ENCODE measurements at places on chromosomes 7 and 10.
A peak's percentile ranks its signal among the peaks of the same experiment; 100 is the strongest.

DNA sequence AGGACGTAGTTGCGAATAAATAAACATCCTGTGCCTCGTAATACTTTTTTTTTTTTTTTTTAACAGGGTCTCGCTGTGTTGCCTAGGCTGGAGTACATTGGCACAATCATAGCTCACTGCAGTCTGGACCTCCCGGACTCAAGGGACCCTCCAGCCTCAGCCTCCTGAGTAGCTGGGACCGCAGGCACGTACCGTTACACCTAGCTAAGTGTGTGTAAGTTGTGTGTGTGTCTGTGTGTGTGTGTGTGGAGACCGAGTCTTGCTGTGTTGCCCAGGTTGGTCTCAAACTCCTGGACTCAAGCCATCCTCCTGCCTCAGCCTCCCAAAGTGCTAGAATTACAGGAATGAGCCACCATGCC lies 573 bp upstream of the PON2 start:
- no peak for DNase-seq

- DNase-seq = no peak
Measured at GRCh38 chr7:158530800-158531609, 56.6 kb downstream of the PTPRN2 start.

DNA sequence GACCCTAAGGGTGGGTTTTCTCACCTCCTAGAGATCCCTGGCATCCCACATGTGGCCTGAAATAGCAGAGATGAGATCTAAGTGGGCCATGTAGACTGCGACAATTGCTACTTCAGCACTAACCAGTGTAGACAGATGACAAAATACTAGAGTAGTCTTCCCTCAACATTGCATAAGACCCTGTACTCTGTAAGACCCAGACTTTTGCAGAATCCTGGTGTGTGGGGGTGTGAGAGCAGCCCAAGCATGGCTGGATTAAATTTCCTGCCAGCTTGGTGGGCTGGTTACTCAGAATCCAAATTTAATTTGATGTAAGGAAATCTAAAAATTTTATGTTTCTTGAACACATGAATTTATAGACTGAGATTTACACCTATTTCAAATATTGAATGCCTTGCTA lies 88.3 kb downstream of the ZNF365 start:
- no peak for DNase-seq

DNA sequence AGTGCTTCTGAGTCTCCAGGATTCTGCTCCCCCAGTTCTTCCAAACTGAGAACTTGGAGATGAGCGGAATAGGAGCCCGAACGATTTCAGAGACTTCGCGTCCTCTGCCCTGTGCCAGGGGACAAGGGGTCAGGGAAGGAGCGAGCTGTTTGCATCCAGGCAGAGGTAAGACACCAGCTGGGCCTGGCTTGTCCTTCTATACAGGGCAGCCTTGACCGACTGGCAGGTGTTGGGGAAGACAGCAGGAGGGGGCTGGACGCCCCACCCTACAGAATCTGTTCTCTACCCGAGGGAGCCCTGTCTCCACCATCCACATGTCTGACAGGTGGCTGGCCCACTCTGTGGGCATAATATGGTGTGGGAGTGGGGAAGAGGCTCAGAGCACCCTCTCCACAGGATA lies 7.1 kb downstream of the SPOCK2 start:
- no peak for DNase-seq

DNA sequence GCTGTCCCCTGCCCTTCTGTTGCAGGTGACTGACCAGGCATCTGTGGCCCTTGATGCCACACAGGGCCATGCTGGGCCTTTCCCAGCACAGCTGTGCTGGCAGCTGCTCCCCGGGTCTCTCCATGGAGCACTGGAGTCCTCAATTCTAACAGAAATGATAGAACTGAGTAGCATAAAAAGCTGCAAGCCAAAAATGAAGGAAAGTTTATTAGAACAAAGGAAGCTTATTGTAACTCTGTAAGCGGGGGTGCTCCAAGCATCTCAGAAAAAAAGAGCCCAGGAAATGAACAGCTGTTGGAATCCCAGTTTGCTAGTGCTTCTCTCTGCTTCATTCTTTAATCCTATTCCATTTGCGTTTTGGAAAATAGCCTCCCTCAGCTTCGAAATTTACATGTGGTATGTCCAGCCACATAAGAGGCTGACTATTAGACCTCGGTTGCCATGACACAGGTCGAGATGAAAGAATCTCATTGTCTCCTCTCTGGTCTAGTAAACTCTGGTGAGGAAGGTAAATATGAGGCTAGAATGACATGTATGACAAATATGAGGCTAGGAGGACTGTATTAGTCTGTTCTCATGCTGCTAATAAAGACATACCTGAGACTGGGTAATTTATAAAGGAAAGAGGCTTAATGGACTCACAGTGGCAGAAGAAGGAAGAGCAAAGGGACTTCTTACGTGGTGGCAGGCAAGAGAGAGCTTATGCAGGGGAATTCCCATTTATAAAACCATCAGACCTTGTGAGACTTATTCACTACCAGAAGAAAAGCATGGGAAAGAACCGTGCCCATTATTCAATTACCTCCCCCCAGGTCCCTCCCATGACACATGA lies 23.7 kb downstream of the EPDR1 start:
- DNase-seq = no peak

DNA sequence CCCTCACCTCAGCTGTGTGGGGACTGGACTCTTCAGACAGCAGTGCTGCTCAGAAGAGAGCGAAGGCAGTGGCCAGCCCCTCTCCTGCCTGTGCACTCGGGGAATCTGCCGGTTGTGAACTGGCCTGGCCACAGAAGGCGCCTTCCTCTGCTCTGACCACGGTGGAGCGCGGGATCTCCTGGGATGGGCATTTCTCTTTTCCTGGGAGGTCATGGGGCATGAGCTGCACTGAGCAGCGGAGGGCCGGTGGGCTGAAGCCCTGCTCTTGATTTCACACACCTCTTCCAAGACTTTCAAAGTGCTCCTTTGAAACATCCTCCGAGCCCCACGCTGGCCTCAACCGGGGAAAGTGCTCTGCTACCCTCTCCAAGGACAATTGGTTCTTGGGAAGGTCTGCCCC lies 125.6 kb upstream of the FAM20C start:
- no peak for DNase-seq

GRCh38 chr10:79070606-79071395 lies 2.0 kb downstream of the ZMIZ1 start:
- peak; percentile 96 for DNase-seq

GRCh38 chr10:106795619-106796018 lies 368.9 kb downstream of the SORCS1 start:
- DNase-seq = peak; percentile 71

- DNase-seq = no peak
Measured at GRCh38 chr7:77202481-77202976, 2.9 kb upstream of the FGL2 start.

DNA sequence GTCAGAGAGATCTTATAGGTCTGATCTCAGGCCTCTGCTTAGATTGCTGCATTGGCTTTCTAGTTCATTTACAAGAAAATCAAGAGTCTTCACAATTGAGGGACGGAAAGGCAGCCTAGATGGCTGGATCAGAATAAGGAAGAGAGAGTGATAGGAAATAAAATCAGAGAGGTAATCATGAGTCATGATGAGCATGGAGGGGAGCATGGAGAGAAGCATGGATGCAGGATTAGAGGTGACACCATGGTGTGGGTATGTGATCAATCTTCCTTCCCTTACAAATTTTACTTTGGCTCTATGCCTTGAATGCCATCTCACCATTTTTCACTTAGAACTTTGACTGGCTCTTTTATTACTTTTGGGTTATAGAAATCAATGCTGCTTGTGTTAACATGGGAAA lies 1.4 kb downstream of the BCCIP start:
- no peak for DNase-seq

- DNase-seq = peak; percentile 62
Measured at GRCh38 chr7:105224884-105225651, 163.7 kb downstream of the SRPK2 start.

DNA sequence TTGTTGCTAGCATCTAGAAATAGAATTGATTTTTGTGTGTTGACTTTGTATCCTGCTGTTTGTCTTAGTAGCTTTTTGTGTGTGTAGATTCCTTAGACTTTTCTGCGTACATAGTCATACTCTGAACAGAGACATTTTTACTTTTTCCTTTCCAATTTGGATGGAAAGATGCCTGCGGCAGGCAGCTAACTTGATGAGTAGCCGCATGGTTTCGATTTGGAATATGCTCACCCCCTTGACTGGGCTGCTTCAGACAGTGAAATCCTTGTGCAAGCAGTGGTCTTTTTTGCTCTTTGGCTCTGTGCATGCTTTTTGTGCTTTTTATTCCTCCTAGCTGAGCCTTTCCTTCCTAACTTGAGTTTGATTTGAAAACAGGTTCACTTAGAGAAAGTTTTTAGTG lies 71.8 kb downstream of the HHEX start:
- no peak for DNase-seq

GRCh38 chr7:121276313-121276712 lies 52.5 kb upstream of the WNT16 start:
- DNase-seq = no peak

DNA sequence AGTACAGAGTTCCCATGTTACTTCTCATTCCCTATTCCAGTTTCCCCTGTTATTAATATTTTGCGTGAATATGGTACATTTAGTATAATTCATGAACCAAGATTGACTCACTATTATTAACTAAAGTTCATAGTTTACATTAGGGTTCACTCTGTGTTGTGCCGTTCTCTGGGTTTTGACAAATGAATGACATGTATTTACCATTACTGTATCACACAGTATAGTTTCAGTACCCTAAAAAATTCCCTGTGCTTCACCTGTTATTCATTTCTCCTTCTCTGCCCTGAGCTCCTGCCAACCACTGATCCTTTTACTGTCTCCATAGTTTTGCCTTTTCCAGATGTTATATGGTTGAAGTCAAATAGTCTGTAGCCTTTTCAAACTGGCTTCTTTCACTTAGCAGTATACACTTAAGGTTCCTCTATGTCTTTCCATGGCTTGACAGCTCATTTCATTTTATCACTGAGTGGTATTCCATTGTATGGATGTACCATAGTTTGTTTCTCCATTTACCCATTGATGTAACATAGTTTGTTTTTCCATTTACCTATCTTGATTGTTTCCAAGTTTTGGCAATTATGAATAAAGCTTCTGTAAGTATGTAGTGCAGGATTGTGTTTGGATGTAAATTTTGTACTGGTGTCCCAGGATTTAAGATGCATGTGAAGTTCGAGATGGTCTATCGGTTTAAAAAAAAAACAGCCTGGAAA lies 58.8 kb downstream of the CDK14 start:
- no peak for DNase-seq

Measured in hematopoietic multipotent progenitor cell treated with erythropoietin and hydrocortisone succinate and interleukin-3 and kit ligand, for 6 days (in vitro differentiated cells).